ENCODE measurements at places on chromosomes 2 and 18.
A peak's percentile ranks its signal among the peaks of the same experiment; 100 is the strongest.

GRCh38 chr2:216903470-216903869 is 43.6 kb upstream of the TNP1 start:
- no peak for DNase-seq

GRCh38 chr2:130798472-130799218 is 38.1 kb upstream of the ARHGEF4 start:
- peak; percentile 13 for DNase-seq

DNA sequence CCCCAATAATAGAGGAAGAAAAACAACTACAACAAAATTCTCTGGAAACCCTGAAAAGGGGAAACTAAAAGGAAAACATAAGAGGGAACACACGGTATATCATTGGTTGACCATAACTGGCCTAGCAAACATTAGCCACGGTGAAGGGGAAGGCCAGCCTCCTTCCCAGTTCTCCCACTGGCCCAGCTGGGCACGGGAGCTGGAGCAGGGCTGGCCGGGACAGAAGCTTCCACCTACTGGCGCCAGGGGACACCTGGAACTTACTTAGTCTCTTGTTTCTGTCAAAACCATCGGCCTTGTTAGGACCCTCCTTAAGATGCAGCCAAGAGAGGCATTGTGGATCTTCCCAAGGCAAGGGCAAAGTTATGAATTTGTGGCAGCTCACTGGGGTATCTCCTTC is 56.1 kb upstream of the DLGAP1 start:
- no peak for DNase-seq

DNA sequence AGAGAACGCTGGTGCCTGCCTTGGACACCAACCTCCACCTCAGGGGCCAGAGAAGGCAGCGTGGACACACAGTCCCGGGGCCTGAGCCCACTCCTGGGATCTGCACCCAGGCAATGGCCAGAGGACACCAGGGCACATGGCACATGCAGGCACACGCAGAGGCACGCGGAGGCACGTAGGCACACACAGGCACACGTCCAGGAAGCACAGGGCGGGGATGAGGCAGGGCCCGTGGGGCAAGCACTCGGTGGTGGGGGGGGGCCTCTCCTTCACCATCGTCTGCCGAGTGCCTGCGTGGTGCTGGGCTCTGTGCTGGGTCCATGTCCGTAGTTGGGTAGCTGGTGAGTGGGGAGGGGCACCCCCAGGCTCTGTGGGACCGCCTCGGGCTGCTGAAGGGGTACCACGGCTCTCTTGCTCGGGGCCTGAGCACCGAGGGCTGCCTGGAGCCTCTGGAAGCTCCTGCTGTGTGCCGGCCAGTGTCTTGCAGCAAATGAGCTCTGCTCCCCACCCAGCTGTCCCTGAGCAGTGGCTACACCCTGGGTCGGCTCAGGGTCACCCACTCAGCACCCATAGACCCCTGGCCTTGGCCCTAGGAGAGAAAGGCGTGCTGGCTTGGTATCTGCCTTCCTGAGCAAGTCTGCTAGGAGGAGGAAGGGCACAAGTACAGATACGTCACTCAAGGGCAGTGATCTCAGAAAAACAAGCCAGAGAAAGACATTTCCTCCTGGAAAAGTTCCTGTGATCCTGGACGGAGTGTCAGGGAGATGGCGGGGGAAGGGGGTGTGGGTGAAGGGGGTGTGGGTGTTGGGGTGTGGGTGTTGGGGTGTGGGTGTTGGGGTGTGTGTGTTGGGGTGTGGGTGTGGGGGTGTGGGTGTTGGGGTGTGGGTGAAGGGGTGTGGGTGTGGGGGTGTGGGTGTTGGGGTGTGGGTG is 26.4 kb downstream of the RTP5 start:
- peak; percentile 30 for DNase-seq

DNA sequence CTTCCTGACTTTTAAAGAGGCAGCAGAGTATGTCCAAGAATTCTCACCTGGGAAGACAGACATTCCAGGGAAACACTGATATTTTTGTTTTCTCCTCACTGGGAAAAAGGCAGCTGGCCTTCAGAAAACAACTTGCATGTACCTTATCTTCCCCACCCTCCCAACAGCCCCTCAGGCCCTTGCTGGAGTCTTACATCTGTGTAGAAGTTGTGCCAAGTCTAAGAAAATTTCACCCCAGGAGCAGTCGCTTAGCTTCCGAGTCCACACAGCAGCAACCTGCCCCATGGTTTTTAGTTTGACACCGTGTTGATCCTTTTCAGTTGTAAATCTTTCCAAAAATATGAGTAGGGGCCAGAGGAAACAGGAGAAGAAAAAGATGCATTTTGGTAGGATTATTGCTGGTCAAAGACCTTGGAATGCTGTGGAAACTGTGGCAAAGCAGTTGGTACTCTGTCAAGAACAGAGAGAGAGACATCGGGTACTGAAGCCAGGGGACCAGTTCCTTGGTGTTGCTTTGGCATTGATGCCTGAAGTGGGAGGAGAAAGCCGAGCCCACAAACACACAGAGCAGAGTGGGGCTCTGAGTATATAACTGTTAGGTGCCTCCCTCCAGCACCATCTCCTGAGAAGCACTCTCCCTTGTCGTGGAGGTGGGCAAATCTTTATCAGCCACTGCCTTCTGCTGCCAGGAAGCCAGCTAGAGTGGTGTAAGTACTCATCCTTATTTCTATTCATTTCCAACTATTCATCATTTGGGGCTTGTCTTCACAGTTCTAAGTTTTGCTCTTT is at the start of gene SLC14A1:
Gene SLC14A1, plus strand, starts transcription at position 615 of the 789 bp plus-strand sequence. CDS start 6,140 bp downstream, outside the sequence.
- DNase-seq: no peak

- DNase-seq: peak; percentile 49
Observed at GRCh38 chr2:101223814-101224231, 28.9 kb upstream of the CNOT11 start.

DNA sequence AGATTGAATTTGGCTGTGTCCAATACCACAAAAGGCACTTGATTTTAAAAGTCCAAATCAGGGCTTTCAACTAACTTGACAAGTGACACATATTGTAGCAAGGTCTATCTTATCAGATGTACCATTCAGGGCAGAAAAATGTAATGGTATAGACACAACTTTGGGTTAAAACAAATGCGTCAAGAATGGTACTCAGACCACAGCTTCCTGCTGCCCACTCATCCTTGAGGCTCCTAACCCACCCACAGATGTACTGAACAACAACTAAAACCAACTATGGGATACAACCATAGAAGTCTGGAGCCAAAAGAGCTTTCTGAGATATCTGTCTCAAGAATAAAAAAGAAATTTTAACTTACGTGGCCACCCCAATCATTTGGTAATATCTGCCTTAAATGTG is 105.2 kb downstream of the RBM43 start:
- DNase-seq: no peak

DNA sequence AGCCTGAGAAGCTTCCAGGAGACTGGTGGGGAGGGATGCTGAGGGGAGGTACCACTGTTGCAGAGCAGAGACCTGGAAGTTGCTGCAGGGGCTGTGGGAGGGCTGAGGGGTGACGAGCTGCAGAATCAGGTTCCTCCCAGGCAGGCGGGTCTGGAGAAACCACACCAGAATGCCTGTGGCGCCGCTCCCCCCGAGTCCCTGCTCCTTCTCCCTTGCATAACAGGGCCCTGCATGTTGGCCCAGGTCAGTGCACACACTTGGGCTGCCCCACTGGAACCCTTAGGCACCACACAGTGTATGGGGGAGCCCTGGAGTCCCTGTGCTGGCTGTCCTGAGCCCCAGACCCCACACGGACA is 60.4 kb downstream of the ARL4C start:
- DNase-seq: no peak

DNA sequence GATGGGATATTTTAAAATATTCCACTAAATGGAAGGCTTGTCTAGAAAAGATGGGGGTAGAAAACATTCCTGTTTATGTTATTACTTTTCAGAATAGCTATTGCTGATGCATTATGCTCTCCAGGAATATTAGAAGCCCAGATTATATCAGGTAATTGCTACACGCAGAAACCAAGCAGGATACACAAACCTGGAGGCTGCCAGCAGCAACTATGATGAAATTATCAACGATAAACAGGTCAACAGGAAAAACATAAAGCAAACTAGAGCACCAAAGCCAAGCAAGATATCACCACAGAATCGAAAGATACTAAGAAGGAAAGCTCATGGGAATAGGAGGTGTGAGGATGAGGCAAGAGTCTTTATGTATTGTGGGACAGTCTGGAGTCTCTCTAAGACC is 113.2 kb upstream of the SPATS2L start:
- DNase-seq: no peak

DNA sequence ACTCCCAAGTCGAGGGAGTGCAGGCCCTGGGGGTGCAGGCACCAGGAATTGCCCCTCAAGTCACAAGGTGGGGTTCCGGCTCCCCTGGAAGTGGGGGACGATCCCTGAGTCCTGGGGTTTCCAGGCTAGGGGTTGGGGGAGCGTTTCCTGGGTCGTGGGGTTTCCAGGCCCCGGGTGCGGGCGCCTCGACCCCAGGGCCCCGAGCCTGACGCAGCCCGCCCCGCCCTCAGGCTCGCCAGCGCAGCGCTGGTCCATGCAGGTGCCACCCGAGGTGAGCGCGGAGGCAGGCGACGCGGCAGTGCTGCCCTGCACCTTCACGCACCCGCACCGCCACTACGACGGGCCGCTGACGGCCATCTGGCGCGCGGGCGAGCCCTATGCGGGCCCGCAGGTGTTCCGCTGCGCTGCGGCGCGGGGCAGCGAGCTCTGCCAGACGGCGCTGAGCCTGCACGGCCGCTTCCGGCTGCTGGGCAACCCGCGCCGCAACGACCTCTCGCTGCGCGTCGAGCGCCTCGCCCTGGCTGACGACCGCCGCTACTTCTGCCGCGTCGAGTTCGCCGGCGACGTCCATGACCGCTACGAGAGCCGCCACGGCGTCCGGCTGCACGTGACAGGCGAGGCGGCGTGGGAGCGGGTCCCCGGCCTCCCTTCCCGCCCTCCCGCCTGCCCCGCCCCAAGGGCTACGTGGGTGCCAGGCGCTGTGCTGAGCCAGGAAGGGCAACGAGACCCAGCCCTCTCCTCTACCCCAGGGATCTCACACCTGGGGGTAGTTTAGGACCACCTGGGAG is 12.0 kb downstream of the SIGLEC15 start:
- DNase-seq: peak; percentile 67

DNA sequence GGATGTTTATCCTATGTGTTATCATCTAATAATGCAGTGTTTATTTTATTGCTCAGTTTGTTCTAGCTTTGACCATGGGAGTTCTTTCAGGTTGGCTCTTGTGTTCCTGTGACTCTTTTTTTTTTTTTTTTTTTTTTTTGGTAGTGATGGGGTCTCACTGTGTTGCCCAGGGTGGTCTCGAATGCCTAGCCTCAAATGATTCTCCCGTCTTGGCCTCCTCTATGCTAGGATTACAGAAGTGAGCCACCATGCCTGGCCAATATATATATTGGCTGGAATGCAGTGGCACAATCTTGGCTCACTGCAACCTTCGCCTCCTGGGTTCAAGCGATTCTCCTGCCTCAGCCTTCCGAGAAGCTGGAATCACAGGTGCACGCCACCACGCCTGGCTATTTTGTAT is 18.9 kb upstream of the NFU1 start:
- DNase-seq: peak; percentile 26

DNA sequence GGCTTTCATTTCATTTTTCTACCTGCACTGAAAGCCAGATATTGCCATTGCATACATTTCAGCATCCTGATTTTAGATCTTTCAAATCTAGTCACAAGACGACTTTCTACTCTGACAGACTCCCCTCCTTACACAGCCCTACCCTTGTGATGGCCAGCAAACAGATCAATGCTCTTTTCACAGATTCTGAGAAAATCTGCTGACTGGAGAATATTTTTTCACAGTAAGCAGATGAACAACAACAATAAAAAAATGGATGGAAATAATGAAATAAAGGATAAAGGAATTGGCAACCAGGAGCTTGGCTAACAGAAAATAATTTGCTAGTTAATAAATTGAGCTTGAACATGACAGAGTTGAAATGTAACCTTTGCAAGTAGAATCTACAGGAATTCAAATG is 527.2 kb downstream of the IRS1 start:
- no peak for DNase-seq

GRCh38 chr2:239153806-239154591 is 246.8 kb downstream of the HDAC4 start:
- DNase-seq: no peak

DNA sequence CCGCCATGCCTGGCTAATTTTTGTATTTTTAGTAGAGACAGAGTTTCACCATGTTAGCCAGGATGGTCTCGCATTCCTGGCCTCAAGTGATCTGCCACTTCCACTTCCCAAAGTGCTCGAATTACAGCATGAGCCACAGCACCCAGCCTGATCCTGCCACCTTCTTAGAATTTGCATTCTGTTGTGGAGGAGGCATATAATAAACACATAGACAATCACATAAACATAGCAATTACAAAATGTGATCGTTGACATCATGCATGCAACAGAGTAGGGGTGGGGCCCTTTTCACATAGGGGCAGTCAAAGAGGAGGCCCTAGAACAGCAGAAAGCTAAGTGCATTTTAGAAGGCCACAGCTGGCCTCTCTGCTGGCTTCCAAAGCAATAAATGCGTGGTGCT is 39.9 kb upstream of the TSPYL6 start:
- DNase-seq: no peak

DNA sequence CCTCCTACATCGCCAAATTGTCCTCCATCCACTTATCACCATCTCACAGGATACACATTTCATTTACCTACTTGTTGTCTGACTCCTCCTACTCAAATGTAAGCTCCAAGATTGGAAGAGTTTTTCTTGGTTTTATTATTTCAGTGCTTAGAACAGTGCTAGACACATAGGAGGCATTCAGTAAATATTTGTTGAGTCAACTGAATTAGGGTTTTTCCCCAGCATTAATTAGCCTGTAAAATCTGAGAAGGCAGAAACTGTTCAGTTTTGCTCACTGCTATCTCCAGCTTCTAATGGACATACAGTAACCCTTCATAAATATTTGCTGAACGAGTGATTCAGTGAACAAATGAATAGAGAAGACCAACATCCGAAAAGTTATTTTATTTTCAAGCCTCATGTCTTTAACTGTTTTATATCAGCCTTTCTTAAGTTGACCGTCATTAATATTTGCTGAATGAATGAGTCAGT is 800 bp downstream of the TTC21B start:
- DNase-seq: peak; percentile 2

- DNase-seq: no peak
Observed at GRCh38 chr2:237712477-237713377, 85.3 kb downstream of the LRRFIP1 start.

- DNase-seq: no peak
Observed at GRCh38 chr18:62571037-62571436, 48.2 kb downstream of the ZCCHC2 start.

DNA sequence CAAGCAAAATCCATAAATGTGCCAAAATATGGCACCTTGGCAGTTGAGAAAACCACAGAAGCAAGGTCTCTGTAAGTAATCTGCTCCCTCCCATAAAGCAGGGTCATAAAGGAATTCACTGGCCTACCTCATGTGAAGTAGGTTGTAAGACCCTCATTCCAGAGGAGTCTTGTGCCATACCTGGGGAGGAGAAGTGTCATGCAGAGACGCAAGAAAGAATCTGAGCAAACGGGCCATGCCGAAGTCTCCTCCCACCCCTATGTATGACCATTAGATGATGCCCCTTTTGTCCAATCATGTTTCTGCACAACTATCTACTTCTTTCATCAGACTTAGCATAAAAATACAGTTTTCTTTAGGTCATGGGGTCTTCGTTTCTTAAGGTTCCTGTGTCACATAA is 14.6 kb downstream of the NMUR1 start:
- DNase-seq: no peak

Measured in fibroblast of skin of back (primary cell).